ENCODE measurements at places on chromosomes 7 and 10.

DNA sequence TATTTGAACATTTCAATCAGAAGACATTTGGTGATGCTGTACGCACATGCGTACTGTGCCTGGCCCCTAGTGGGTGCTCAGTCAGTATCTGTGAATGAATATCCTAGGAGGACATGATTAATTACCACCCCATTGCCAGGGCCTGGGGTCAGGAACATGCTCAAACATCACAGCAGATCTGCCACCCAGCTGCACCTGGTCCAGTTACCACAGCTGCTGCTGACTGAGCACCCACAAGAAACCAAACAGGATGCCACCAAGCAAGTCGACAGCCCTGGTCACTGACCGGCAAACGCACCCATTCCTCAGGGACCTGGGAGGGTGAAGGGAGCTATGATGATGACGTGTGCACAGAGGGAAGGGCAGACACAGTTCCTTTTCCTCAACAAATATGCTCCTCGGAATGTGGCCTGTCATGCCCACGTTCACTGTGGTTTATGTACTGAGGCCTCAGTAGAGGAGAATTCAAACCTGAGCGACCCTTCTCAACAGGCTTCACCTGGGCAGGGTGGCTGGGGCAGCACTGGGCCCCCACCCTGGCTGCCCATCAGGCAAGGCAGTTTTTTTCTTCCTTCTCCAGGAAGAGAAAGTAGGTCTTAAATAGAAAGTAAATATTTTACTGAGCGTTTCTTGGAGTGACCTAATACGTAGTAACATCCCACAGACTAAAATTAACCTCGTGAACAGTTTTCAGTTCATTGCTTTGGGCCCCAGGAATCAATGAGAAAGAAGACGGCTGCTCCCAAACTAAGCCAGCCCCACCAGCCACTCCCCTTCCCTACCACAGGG is 13.4 kb downstream of the CTBP2 start:
- DNase-seq: no peak
- no peak overlapping the region for H3K27ac ChIP-seq
- H3K4me1 ChIP-seq: no peaks in the 10 kb centered on the region
- H3K36me3 ChIP-seq: no peaks in the 10 kb centered on the region
- no peak overlapping the region for H3K4me3 ChIP-seq
- no peaks in the 10 kb centered on the region for H3K27me3 ChIP-seq

- H3K4me3 ChIP-seq: no peak overlapping the region
- no peaks in the 10 kb centered on the region for H3K36me3 ChIP-seq
- no peaks in the 10 kb centered on the region for H3K27me3 ChIP-seq
- H3K4me1 ChIP-seq: no peaks in the 10 kb centered on the region
- H3K27ac ChIP-seq: no peak overlapping the region
Measured at GRCh38 chr7:26930201-26930600, 65.8 kb upstream of the SKAP2 start.

GRCh38 chr10:80253266-80253962 is 36.0 kb downstream of the MAT1A start:
- H3K27ac ChIP-seq: no peak overlapping the region
- no peaks in the 10 kb centered on the region for H3K27me3 ChIP-seq
- no peak for DNase-seq
- no peaks in the 10 kb centered on the region for H3K36me3 ChIP-seq
- H3K4me3 ChIP-seq: no peak overlapping the region
- H3K4me1 ChIP-seq: no peaks in the 10 kb centered on the region

GRCh38 chr7:151385626-151386300 is 24.1 kb downstream of the WDR86 start:
- H3K4me3 ChIP-seq: no peak overlapping the region
- no peak overlapping the region for H3K27ac ChIP-seq
- H3K36me3 ChIP-seq: no peaks in the 10 kb centered on the region
- DNase-seq: no peak

GRCh38 chr10:71569775-71570588 is 149.6 kb downstream of the C10orf105 start:
- H3K27me3 ChIP-seq: no peaks in the 10 kb centered on the region
- DNase-seq: peak; percentile 64

DNA sequence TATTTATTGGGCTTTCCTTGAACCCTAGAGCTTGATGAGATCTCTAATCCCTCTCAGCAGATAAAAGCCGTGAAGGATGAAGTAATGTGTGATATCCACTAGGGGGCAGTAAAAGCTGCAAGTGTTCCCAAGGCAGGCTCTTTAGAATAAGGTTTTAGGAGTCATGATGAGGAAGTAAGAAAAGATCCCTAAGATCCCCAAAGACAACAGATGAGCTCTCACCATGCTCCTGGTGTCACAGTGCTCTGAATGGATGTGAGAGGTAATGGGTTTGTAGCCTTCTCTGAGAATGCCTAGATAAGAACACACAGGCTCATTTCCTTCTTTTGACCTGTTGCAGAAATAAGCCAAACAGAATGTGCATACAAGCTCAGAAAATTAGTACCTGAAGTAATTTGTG is 70.4 kb upstream of the ITPRID1 start:
- H3K27me3 ChIP-seq: no peaks in the 10 kb centered on the region
- H3K27ac ChIP-seq: no peak overlapping the region
- no peak overlapping the region for H3K4me3 ChIP-seq

DNA sequence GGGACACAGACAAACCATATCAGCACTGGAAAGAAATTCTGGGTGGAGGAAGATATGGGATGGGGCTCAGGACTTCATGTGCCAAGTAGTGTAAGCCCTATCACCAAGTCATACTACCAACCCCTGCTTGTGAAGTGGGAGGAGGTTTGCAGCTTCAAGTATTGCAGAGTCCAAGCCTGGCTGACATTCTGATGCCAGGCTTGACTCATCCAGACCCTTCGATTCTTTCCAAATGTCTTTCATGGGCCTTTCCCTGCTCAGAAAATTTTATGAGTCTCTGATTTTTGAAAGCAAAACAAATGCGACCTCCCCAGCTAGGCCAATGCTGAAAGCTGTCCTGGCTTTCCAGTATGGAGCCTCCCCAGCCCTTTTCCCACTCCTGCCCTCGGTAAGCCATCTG is 45.1 kb upstream of the SMNDC1 start:
- H3K36me3 ChIP-seq: no peaks in the 10 kb centered on the region
- no peak overlapping the region for H3K27ac ChIP-seq
- no peak overlapping the region for H3K4me3 ChIP-seq
- H3K4me1 ChIP-seq: peaks cover 11% of the 10 kb centered on the region
- DNase-seq: no peak
- no peaks in the 10 kb centered on the region for H3K27me3 ChIP-seq
